ENCODE measurements at places on chromosomes 11 and 22.

DNA sequence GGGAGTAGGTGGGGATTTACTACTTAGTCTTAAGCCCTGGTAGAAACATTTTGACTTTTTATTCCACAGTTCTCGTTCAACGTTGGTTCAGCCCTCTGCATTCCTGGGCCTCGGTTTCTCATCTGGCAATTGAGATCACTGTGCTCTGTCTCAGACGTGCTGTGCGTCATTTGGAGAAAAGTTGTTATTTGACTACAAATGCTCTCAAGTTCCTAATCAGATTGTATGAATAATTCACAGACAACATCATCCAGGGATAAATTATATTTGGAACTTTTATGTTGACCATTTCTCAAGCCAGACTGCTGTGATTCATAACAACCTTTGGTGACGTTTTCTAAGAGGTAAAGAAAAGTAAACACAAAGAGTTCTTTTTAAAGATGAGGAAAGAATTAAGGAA lies 69.2 kb downstream of the BLID start:
- no peak for DNase-seq

DNA sequence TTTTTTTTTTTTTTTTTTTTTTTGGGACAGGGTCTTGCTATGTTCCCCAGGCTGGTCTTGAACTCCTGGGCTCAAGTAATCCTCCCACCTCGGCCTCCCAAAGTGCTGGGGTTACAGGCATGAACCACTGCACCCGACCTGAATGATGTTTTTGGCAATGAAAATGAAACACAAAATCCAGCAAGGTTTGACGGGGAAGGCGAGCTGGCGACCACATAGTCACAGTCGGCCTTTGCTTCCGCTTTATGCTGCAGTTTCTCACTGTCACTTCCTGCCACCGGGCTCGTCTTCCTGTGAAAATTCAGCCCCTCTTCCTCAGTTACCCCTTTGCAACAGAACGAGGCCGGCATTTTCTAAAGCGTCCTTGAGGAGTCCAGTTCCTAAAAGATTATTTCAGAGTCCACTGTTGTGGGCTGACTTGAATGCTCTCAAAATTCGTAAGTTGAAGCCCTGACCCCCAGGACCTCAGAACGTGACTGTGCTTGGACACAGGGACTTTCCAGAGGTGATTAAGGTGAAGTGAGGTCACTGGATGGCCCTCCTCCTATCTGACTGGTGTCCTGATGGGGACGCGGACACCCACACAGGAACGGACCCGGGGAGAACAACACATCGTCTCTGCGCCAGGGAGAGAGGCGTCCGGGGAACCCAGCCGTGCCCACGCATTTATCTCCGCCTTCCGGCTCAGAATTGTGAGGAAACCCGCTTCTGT lies 2.9 kb upstream of the BID start:
- no peak for DNase-seq

GRCh38 chr11:117769533-117769932 lies 27.5 kb downstream of the DSCAML1 start:
- DNase-seq = no peak

- no peak for DNase-seq
Measured at GRCh38 chr11:119192111-119192510, 6.8 kb downstream of the NHERF4 start.

DNA sequence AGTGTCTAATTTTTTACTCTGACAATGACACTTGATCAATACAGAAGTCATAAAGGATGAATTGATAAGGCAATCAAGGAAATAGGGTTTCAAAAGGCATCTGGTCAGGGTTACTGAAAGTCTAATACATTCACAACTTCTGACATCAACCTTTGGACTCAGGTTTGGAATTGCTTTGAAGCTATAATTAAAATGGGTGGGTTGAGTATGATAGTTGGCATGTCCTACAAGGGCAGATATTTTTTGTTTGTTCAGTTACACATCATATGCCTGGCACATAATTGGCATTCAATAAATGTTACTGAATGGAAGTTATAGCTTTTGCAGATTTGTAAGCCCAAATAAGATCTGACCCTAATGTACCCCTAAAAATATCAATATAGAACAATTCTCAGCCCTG lies 7.3 kb upstream of the FUT4 start:
- peak; percentile 8 for DNase-seq

GRCh38 chr22:36528341-36528740 lies 625 bp downstream of the EIF3D start:
- no peak for DNase-seq

DNA sequence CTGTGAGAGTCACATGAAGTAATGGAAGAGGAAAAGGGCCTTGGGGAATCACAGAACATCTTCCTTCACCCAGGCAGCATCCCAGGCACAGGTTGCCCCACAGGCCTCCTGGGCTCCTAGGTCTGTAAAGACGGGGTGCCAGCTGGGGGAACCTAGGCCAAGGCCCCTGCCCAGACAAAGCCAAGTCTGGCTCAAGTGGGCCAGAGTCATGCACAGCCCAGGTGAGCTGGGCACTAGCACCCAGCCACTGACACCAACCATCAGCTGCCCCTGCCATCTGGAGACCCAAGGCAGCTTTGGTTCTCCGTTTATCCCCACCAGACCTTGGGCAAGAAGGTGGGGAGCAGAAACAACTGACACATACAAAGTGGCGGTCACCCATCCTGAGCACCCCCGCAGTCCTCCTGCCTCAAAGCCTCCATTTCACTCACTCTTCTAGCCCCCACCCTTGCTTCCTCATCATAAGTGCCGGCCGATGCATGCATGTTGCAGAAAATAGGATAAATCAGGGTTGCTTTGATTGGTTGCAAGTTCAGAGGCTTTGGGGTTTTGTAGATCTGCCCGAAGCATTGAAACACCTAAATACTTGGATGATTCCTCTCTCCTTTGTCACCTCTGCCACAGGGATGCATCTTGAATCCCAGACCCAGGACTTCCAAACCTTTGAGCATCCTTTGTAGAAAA lies 26.5 kb upstream of the TMPRSS4 start:
- no peak for DNase-seq

GRCh38 chr11:111360150-111361043 lies 18.7 kb downstream of the POU2AF1 start:
- no peak for DNase-seq

DNA sequence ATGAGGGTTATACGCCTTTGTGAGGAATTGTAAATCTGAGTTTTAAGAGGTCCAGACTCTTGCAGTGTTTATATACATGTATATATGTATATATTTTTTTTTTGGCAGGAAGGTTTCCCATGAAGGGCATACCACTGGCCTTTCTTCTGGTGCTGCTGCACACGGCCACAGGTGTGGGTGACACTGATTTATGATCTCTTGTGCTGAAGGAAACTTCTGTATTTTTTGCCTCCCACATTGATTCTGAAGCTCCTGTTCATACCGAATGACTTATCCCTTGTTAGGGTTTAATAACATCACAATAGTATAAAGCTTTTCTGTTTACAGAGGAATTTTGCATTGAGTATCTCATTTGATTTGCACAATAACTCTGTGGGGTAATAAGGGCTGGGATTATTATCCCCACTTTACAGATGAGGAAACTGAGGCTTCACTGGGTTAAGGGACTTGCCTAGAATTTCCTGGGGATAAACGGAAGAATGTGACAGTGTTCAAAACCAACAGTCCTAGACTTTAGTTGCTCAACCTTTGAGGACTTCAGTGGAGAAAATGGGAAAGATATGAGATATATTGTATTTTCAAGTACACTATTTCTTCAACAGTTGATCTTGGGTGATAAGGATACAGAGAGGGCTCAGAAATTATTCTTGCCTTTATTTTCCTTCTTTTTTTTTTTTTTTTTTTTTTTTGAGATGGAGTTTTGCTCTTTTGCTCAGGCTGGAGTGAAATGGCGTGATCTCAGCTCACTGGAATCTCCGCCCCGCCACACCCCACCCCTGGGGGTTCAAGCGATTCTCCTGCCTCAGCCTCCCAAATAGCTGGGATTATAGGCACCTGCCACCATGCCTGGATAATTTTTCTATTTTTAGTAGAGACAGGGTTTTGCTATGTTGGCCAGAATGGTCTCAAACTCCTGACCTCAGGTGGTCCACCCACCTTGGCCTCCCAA lies 70.1 kb downstream of the MICAL2 start:
- no peak for DNase-seq

GRCh38 chr11:65307298-65308229 lies 7.1 kb upstream of the CDC42EP2 start:
- DNase-seq = no peak

DNA sequence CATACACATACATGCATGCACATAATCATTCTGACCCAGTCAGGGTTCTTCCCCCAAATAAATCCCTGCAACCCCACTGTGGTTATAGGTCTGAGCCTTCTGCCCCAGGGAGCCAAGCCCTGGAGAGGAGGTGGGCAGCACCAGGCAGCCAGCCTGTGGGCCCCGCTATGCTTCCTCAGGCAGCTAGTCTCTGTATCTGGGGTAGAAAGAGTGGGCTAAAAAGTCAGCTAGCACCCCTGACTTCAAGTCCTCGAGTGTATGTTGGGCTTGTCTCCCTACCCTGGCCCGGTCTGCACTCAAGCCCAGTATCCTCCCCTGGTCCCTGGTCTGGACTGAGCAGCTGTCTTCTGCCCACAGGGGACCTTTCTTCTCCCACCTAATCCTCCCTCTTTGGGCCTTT lies 28.0 kb downstream of the KCNQ1OT1 start:
- no peak for DNase-seq

GRCh38 chr11:15941206-15941770 lies 415.1 kb downstream of the SOX6 start:
- no peak for DNase-seq

DNA sequence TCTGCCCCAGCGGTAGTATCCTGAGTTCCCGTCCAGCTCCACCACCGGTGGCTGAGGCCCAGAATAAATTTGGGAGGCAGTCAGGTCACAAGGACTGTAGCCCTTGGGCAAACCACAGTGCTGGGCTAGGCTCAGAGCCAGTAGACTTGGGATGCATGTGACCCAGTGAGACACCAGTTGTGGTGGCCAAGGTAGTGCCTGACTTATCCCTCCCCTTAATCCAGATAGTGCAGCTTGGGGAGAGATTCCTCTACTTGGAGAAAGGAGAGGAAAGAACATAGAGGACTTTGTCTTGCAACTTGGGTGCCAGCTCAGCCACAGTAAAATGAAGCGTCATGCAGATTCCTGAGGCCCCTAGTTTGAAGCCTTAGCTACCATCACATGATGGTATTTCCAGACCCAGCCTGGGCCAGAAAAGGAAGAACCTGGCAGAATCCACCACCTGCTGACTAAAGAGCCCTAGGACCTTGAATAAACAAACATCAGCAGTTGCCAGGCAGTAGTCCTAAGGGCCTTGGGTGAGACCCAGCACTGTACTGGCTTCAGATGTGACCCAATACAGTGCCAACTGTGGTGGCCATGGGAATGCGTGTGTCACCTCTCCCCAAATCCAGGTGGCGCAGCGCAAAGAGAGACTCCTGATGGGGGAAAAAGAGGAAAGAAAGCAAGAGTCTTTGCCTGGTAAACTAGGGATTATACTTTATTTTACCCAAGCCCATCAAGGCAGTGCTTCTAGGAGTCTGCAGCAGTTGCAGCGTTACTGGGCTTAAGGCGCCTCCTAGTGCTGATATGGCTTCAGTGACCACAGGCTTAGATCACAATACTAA lies 17.0 kb upstream of the DDX10 start:
- DNase-seq = peak; percentile 89

DNA sequence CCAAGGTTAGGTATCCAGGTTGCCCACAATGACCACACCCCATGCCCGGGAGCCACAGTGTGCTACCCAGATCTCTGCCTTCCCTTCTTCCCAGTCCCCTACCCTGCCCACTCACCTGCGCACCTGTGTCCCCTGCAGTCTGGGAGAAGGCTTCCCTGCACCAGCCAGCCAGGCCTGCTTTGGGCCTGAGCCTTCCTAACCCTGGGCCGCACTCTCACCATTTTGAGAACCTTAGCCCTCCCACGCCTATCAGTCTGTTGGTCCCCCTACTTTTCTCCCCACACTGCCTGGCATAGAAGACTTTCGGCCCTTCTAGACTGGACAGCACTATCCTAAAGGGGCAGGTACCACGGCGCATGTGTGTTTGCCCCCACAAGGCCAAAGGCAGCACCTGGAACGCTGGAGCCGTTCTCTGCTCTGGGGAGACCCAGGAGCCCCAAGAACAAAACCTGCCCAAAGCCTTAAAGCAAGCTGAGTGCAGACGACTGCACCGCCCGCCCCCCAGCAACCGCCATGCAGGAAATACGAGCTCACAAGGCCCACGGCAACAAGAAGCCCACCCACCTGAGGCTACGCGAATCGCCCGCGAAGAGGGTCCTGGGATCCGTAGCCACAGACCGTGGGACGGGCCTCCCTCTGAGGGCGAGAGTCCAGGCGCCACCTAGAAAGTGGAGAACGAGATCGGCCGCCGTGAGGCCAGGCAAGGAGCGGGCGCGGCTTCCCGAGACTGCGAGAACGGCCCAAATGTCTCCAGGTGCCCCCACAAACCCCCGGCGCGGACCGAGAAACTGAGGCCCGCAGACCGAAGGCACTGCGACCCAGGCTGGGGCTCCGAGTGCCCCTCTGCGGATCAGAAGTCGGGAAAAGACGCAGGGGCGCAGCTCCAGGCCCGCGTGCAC lies 546 bp downstream of the GNB1L start:
- peak; percentile 70 for DNase-seq

DNA sequence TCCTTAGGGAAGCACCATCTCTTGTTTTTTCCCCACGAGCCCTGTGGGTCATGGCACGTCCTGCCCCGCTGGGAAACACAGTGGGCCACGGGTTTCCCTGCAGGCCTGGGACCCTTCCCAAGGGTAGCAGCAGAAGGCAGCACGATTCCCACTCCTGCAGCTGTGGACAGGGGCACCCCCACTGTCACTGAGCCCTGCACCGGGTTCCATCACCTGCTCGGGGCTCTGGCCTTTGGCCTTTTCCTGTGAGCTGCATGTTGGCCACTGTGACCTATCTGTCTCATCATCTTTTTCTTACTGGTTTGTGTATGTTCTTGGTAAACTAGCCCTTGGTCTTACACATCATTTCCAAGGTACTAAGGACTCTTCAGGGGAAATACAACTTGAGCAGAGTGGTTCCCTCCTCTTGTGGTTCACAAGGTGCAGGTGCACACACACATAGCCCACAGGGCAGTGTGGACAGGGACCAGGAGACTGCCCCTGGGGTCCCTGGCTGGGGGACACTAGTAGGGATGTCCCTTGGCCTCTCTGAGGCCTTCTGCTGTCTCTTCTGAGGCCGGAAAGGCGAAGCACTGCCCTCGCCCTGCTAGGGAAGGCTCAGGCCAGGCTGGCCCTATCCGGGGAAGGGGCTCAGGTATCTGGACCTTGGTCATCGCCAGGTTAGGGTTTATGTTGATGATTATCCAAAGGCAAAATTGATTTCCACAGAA lies 19.0 kb upstream of the TXNRD2 start:
- no peak for DNase-seq

- DNase-seq = no peak
Measured at GRCh38 chr22:39820256-39820655, 73.3 kb downstream of the ENTHD1 start.

DNA sequence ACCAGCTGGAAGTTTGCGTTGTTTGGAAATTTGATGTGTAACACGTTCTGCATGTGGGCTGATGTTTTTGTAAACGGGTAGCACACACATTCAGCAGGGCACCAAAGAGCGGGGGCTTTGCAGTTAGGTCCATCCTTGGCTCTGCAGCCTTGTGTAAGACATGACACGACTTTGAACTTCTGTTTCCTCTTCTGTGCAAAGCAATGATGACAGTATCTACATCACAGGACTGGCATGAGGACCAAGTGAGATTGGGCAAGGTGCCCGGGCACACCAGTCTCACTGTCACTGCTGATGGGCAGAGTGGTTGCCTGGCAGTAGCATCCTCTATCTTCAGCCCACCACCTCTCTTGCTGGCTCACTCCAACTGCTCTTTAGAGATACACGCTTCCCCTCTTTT lies 3.3 kb downstream of the TCN2 start:
- no peak for DNase-seq

GRCh38 chr22:39254122-39254521 lies 9.3 kb upstream of the PDGFB start:
- DNase-seq = peak; percentile 1

- no peak for DNase-seq
Measured at GRCh38 chr11:117921456-117921855, 7.7 kb downstream of the TMPRSS13 start.
